Kasumi-1 (cell line): ENCODE measurements at places on chromosomes 13 and 19.
A peak's percentile ranks its signal among the peaks of the same experiment; 100 is the strongest.

DNA sequence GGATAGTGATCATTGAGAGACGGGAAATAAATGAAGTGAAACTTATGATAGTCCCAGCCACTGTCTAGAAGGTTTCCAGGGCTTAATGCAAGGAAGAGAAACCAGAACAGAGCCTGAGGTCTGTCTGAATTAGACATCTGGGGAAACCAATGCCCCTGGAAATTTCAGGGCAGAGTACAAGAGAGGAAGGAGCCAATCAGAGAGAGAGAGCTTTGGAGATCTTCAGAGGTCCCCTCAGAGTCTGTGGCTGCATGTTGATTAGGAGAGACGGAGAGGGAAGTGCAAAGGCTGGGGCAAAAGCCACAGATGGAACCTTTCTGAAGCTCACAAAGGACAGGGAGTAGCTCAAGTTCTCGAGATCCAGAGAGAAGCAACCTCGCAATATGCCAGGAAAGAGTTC lies 378.0 kb downstream of the DNAJC15 start:
- DNase-seq, result peak; percentile 28

DNA sequence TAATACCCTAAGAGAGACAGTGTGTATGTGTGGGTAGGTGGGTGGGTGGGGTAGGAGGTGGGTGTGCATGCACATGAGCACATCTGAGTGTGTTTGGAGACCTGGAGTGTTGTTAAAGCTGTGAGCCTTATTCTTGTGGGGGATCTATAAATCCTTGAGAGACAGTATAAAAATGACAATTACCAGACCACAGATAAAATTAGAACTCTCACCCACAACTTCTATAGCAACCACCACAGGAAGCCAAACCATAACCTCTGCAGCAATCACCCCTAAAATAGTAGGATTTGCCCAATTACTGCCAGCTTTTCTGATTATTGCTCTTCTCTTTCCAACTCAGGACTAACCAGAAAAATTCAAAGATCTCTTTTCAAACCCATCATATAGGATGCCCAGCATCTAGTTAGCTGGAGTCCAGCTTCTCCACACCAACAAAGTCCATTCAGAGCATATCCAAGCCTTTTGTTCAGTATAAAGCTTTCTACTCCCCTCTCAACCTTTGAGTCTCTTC lies 93.4 kb upstream of the SLITRK1 start:
- peak; percentile 21 for DNase-seq

- DNase-seq, result peak; percentile 40
These were observed 850.9 kb upstream of the PCDH9 start for GRCh38 chr13:68081061-68081460.

DNA sequence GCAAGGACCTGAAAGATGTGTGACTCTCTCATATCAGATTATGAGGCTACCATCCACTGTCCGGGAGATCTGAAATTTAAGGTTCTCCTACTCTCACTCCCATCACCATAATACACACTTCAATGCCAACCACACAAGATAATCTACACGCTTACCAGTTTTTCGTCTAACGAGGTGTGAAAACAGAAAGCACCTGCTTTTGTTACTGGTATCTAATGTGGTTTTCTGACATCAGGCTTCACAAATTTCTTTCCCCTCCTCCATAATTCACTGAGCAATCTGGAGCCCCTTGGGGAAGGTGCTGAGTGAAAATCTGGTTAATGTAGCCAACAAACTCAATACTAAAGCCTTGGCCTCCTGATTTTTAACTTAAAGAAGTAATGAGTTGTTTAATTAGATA lies 10.1 kb upstream of the LRCH1 start:
- DNase-seq, result no peak

GRCh38 chr13:50075619-50076097 lies 60.4 kb downstream of the KCNRG start:
- DNase-seq, result no peak

GRCh38 chr13:109657395-109657794 lies 129.0 kb downstream of the IRS2 start:
- no peak for DNase-seq

DNA sequence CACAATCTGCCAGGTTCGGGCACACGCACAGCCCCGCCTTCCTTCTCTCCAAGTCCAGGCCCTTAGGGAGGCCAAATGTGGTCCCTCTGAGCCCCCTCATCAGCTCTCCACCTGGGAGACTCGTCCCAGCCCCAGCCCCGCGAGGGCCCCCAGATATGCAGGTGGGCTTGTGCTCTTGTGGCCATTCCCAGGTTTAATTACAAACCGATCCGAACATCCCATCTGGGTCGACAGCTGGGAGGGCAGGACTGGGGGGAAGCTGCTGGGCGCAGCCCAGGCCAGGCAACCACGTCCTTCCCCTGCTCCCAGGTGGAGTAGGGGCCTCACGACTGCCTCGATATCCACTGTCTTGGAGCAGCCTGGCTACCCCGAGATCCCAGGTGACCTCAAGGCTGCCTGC lies 7.5 kb upstream of the C2CD4C start:
- DNase-seq, result no peak

DNA sequence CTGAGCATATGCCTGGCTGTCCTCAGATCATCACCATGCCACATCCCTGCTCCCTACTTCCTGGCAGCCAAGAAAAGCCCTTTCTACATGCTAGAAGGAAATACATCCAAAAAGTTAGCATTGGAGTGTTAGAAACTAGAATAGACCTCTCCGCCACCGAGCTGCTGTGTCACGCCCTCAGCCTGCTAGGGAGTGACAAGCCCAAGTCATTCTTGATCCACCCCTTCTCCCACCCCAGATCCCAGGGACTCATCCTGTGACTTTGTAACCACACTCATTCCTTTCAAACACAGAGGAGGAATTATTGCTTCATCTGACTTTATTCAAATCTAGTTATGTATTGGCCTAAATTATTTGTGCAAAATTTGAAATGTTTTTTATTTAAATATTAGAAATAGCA lies 45.3 kb downstream of the POLR1D start:
- DNase-seq, result no peak

- no peak for DNase-seq
These were observed 1.6 kb upstream of the PTGIR start for GRCh38 chr19:46626446-46626845.

DNA sequence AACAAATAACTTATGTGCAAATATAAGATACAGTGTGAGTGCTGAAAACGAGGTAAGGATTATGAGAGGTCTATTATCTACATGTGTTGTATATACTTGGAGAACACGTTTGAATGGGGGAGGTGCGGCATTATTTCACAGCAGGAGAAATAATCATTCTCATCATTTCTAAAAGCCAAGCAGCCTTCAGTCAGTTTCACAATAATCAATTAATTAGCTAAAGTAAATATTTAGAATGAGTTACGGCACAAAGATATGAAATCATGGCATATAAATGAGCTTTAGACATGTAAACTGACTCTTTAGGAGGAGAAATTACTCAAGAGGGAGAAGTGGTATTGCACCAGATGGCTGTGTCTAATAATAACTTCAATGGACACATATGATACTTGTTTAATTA lies 366.6 kb downstream of the DNAJC15 start:
- DNase-seq, result no peak

DNA sequence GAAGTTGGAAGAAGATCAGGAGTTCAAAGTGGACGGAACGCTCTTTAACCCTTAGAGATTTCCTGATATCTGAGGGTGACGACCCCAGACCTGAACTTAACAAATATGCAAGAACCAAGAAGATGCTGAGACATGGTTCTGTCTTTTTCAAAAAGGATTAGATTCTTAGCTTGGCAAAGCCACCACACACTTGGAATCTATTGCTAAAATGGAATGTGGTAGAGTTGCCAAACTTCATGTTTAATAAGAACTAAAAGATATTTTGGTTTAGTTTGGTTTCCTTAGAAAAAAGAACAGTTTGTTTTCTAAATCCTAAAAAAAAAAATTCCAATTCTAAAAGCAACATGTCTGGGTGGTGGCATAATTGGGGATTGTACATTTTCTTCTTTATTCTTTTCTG lies 29.5 kb downstream of the UNC13A start:
- no peak for DNase-seq

DNA sequence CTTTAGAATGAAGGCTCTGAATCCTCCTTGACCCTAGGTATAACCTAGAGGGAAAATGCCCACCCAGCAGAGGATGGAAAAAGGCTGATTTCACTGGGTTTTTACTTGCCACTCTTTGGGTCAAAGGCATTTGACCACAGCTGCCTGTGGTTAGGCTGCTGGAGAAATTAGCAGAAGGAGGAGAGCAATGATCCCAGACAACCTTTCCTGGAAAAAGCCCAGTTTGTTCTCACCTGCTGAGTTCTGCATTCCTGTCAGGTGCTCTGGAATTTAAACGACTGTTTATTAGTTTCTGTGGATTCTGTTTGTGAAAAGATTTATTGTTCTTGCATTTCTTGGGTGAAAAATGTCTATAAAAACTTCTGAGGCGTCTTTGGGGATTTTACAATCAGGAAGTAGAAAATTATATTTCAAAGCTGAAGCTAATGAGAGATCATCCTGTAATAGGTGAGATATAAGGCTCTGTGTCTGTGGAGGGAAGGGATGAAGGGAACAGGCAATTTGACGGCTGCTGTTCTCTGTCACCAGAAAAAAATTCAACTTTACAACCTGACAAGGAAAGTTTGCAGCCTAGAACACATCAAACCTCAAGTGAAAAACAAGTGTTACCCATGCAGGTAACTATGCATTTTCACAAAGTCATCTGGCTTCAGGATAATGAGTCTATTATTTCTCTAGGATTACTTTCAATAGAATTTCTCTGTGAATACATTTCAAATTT lies 519.7 kb downstream of the DIAPH3 start:
- DNase-seq, result no peak

GRCh38 chr19:10936661-10937084 lies 8.1 kb downstream of the TIMM29 start:
- peak; percentile 82 for DNase-seq

- DNase-seq, result no peak
These were observed 13.2 kb downstream of the SPINT2 start for GRCh38 chr19:38277549-38277948.

GRCh38 chr19:10416380-10417257 lies 3.7 kb upstream of the PDE4A start:
- peak; percentile 88 for DNase-seq

GRCh38 chr19:30049846-30050667 lies 108.0 kb downstream of the URI1 start:
- DNase-seq, result no peak

- peak; percentile 96 for DNase-seq
These were observed 660 bp downstream of the ALKBH7 start for GRCh38 chr19:6373096-6373812.

GRCh38 chr13:33176526-33176925 lies 109.0 kb downstream of the STARD13 start:
- DNase-seq, result no peak

GRCh38 chr19:10120538-10121189 lies 965 bp upstream of the EIF3G start:
- DNase-seq, result no peak

GRCh38 chr13:77466753-77467422 lies 68.6 kb upstream of the SCEL start:
- DNase-seq, result no peak

DNA sequence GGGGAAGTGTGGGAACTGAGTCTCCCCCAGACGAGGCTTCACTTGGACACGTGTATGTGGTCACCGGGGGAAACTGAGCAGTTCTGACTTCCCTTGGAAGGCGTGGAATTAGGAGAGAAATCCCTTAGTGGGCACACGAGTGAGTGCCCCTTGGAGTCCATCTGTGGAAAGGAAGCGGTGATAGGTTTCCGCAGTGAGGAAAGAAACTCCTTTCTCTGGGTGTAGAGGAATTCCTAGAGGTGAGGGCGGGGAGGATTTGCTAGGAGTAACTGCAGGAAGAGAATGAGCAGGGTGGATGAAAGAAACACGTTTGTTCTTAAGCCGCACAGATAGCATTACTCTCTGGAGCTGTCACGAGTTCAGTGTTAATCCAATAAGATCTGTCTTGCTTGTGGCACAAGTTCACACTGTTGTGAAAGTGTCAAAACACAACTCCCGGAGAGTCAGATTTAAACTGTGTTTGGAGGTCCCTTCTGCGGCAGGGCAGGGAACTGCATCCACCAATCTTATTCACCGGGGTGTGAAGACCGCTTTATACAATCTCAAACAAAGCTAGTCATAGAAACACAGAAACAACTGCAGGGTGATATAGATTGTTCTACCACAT lies 1.2 kb downstream of the KL start:
- peak; percentile 72 for DNase-seq

DNA sequence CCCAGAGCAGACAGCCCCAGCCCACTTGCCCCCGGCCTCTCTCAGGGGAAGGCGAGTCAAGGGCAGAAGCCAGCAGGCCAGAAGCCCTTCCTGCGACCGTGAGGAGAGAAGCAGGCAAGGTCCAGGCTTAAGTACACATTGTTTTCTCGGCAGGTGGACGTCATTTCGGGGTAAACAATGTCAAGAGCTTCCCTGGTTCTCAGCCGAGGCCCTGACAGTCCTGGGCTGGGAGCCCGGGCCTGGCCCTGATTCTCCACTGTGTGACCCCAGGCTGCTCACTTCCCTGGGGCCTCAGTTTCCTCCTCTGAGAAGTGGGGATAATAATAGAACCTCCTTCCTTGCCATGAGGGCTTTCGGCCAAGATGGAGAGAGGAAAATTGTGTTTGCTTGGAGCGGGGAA lies 19.4 kb downstream of the PLVAP start:
- DNase-seq, result no peak

- no peak for DNase-seq
These were observed 1.3 kb downstream of the ISOC2 start for GRCh38 chr19:55459950-55460657.

DNA sequence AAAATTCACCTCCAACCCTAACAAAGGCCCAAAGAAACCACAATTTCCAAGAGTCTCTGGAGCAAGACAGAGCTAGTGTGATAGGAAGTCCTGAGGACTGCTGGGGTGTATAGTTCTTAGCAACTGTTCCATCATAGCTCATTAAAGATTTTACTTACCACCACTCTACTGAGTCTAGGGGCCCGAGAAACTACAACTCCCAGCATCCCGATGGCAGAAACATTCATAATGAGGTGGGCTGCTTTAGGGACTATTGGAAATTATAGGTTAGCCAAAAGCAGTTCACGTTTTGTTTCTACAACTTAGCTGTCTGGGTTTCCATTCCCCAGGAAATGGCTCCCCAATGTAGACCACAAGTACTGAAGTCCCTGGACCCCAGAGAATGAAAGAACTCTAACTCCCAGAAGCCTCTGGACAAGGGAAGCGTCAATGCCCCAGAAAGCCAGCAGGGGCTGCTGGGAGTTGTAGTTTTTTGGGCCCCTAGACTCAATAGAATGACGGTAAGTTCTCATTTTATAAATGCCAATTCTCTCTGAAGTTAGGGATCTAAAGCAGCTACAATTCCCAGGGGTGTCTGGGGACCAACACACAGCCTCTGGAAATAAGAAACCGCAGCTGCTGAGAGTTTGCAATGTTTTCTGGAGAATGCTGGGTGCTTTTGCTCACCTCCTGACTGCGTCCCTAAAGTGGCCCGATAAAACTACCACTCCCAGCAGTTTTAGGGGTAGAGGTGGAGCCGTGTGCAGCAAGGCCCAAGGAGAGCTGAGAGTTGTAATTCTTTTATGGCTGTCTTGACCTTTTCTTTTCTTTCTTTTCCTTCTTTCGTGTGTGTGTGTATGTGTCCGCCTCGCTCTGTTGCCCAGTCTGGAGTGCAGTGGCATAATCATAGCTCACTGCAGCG lies 11.1 kb downstream of the FTL start:
- DNase-seq, result peak; percentile 71

- peak; percentile 61 for DNase-seq
These were observed 2.8 kb upstream of the AZU1 start for GRCh38 chr19:824885-825284.
